ENCODE measurements at places on chromosomes 6 and 20. TPM values are rescaled to one million over a fixed set of nuclear protein-coding genes. Genes with fewer than 3 reads are reported as not detected.

The PTGIS gene
- total RNA-seq, result 14.3 TPM

The CYP39A1 gene
- not detected for total RNA-seq

The AMD1 gene
- total RNA-seq, result 129 TPM

The PLA2G7 gene
- 0.17 TPM for total RNA-seq

The COL12A1 gene
- total RNA-seq, result 1.9 TPM

The PLCG1 gene
- total RNA-seq, result 194 TPM

The MRPS26 gene
- total RNA-seq, result 141 TPM

The PACRG gene
- total RNA-seq, result 0.52 TPM

The HLA-DQB1 gene
- total RNA-seq, result under 0.01 TPM

The PRRT1 gene
- not detected for total RNA-seq

The C6orf15 gene
- total RNA-seq, result not detected

The ZSCAN12 gene
- 4.6 TPM for total RNA-seq

The MRPL18 gene
- 99.0 TPM for total RNA-seq

The PLN gene
- total RNA-seq, result not detected

The CLVS2 gene
- 0.94 TPM for total RNA-seq

The FNDC11 gene
- total RNA-seq, result 8.0 TPM

The TULP4 gene
- total RNA-seq, result 40.1 TPM

The DEFB132 gene
- not detected for total RNA-seq

The TSPO2 gene
- total RNA-seq, result not detected

The SOBP gene
- 1.3 TPM for total RNA-seq

The SOX12 gene
- total RNA-seq, result 15.7 TPM

The GPR31 gene
- total RNA-seq, result not detected

The HLA-DPB1 gene
- 27.6 TPM for total RNA-seq

The KIAA0408 gene
- total RNA-seq, result 0.55 TPM

The ZNF311 gene
- 2.8 TPM for total RNA-seq

The NMBR gene
- total RNA-seq, result not detected

The OSER1 gene
- 33.0 TPM for total RNA-seq

The CCDC170 gene
- 0.11 TPM for total RNA-seq

The DYNLT2 gene
- total RNA-seq, result 1.3 TPM

The RAD21L1 gene
- total RNA-seq, result not detected

The TRIM15 gene
- total RNA-seq, result not detected

The MEP1A gene
- total RNA-seq, result not detected

The TPX2 gene
- total RNA-seq, result 119 TPM

The TREML1 gene
- not detected for total RNA-seq

The DEFB119 gene
- total RNA-seq, result not detected

The ECT2L gene
- total RNA-seq, result not detected

The DCBLD1 gene
- 12.0 TPM for total RNA-seq

The RBM24 gene
- 2.3 TPM for total RNA-seq

The MLIP gene
- total RNA-seq, result not detected

The PRR3 gene
- total RNA-seq, result 14.7 TPM

The RSPH9 gene
- total RNA-seq, result not detected

The SOX18 gene
- total RNA-seq, result 0.52 TPM

The AGER gene
- total RNA-seq, result 2.2 TPM

The BTN1A1 gene
- not detected for total RNA-seq

The STMND1 gene
- not detected for total RNA-seq

The LYRM4 gene
- total RNA-seq, result 45.6 TPM

The SLC22A16 gene
- total RNA-seq, result not detected

The NOTCH4 gene
- total RNA-seq, result 0.96 TPM

The PPIL6 gene
- not detected for total RNA-seq

The PDYN gene
- total RNA-seq, result 0.15 TPM

The GSTA1 gene
- total RNA-seq, result 0.70 TPM

The MAN1A1 gene
- 13.2 TPM for total RNA-seq

The ACSS1 gene
- not detected for total RNA-seq
